ENCODE measurements at places on chromosomes 4 and X.

- DNase-seq = no peak
Measured at GRCh38 chrX:107755721-107756120, 19.9 kb downstream of the TSC22D3 start.

GRCh38 chr4:76803522-76803921 is 94.4 kb downstream of the SOWAHB start:
- DNase-seq = peak; percentile 19

DNA sequence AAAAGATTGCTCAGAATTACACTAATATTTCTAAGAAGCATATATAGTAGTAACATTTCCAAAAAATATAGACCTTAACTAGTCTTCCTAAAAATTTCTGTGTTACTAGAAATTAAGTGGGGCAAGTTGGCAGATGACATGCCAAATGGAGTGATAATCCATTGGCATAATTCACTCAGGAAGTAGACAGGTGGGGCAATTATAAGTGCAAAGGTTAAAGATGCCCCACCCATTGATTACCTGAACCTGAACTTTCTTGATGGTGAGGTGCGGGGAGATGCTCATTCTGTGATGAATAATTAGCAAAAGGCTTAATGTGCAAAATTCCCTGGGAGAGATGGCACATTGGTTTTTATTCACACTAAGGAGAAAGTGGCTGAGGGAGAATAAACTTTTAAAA is 145.8 kb upstream of the RASGEF1B start:
- no peak for DNase-seq

- no peak for DNase-seq
Measured at GRCh38 chrX:152044383-152044782, 69.9 kb upstream of the GABRE start.

DNA sequence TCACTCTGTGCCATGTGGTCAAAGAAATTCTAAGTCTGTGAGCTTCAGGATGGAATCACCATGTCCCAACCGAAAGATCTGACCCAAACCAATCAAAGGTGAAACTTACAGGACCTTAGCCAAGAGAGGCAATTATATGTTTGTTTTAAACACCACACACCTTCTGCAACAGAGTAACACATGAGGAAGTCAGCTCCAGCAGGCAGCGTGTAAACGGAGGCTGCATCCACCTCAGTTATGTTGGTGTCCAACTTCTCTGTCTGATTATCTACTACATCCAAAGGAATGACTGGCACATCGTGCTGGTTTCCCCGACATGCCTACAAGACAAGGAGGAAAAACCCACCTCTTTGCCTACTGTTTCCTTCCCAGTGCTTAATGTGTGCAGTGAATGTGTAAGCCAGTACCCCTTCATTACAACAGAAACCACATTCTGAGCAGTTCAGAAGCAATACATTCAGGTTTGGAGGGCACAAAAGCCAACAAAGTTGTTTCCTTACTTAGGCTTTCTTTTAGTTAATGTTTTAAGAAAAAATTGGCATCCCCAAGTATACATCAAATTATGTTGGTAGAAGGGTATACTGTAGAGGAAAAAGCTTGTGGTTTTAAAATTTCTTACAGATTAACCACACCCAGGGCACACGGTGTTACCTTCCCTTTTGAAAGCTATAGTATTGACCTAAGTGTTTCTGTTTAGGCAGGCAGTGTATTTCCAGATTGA is 12.4 kb downstream of the CASP6 start:
- no peak for DNase-seq

DNA sequence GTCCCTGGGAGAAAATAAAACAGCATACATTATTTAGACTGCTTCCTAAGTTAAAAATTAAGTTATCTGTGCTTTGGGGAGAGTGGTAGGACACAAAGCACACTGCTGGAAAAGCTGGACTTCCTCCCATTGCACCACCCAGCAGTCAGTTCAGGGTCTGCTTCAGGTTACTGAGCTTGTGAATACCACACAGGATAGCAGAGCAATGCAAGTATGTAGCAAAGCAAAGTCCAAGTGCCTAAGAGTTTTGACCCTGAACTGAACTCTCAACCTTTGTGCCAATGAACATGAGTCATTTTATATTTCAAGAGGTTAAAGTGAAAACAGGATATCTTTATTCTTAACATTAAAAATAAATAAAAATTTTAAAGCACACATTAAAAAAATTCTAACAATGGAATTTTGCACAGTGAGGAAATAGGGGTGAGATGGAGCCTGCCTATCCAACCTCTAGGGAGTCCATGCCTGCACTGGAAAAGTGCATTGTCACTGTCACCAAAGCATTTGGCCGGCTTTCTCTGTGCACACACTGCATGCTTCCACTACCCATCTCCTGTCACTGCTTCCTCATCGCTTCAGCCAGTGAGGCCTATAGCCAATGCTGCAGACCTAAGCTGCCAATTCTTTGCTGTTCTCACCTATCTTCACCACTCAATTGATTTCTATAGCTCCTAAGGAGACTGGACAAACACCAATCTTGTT is 50.9 kb downstream of the ABCG2 start:
- DNase-seq = no peak

- DNase-seq = no peak
Measured at GRCh38 chr4:113559947-113560346, 201.6 kb downstream of the CAMK2D start.

GRCh38 chr4:158871335-158871724 is 102.5 kb downstream of the FNIP2 start:
- no peak for DNase-seq

- no peak for DNase-seq
Measured at GRCh38 chr4:142913461-142914030, 67.4 kb upstream of the INPP4B start.

GRCh38 chrX:72203421-72203820 is 21.9 kb downstream of the PIN4 start:
- no peak for DNase-seq

- DNase-seq = no peak
Measured at GRCh38 chr4:178322524-178323183, 880.4 kb upstream of the AGA start.

GRCh38 chrX:132092439-132093065 is 35.3 kb downstream of the FRMD7 start:
- DNase-seq = peak; percentile 72

DNA sequence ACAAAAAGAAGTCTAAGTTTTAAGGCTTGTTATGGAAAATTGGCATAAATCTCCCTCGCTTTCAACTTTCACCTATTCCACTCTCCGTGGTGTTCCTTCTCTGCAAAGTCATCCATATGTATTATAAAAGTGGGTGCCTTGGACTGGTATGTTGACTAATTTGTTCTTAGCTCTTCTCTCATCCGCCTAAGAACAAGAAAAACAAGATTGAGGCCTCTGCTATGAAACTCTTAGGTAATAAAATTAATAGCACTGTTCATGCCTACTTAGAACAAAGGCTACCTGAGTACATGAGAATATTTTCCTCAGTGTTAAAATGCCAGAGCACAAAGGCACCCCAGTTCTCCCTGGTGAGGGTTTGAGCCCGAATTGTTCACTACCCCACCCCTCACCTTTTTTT is 1.3 kb downstream of the CNGA1 start:
- no peak for DNase-seq

GRCh38 chr4:35608205-35608604 is 636.1 kb downstream of the ARAP2 start:
- no peak for DNase-seq
